Stimulated activated CD4-positive, alpha-beta T cell treated with anti-CD3 and anti-CD28 coated beads, Interleukin-15, amount 100 ng/mL, for 1 hour (primary cell): ENCODE measurements at places on chromosomes 13 and 19.

DNA sequence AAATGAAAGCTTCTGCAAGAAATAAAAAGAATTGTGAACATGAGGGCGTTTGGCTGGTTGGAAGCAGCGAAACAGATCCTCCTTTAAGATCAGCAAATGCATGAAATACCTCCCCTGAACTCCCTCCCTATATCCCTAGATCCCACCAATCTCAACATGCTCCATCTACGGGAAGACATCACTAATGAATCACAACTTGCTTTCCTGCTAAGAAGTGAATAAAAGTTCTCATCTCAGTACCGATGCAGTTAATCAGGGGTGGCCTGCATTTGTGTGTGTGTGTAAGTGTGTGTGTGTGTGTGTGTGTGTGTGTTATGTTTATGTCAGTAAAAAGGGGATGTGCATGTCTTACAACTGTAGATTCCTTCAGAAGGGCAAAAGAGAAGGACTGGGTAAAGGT is 238.7 kb downstream of the LIG4 start:
- DNase-seq: no peak

DNA sequence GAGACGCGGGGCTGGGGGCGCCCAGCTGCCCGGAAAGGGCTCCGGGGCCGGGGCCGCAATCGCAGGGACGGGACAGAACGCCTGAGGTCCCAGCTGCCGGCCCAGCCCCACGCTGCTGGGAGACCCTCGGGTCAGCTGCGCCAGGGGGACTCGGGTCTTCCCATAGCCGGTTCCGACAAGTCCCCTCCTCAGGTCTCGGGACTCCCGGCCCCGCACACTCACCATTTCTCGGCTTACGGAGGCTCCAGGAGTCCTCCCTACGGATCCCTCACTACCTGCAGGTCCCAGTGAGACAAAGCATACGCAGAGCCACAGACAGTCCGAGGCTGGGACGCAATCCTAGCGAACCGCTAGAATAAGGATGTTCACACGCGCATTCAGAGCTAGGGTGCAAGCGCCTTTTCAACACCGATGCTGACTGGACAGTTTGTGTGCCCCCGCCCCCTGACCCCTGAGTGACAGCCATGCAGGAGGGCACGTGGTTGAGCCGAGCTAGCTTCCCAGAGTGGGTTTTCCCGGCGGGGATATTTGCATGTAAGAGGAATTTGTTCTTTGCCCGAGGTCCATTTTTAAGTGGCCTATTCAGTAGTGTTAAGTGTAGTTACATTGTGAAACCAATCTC is 13.6 kb downstream of the ZNF490 start:
- DNase-seq: no peak

DNA sequence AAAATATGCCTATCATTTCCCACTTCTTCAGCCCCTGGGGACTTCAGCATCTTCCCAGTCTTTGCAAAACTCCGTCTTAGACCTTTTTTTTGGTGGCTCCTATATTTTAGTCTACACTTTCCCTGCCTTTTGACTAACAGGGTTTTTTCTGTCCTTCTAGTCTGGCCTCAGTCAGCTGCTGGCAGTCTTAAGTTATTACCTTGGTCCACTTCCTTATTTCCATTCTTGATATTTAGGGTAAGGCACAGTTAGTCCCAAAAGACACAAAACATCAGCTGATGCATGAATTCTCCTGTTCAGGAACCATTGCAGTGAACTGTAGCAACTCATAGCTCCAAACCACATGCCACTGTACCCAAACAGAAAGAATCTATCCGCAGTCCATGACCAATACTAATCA is 234.6 kb upstream of the RFC3 start:
- no peak for DNase-seq

- no peak for DNase-seq
Measured at GRCh38 chr13:38381890-38382289, 32.2 kb downstream of the UFM1 start.

GRCh38 chr13:33471204-33471603 is 185.6 kb upstream of the STARD13 start:
- no peak for DNase-seq

DNA sequence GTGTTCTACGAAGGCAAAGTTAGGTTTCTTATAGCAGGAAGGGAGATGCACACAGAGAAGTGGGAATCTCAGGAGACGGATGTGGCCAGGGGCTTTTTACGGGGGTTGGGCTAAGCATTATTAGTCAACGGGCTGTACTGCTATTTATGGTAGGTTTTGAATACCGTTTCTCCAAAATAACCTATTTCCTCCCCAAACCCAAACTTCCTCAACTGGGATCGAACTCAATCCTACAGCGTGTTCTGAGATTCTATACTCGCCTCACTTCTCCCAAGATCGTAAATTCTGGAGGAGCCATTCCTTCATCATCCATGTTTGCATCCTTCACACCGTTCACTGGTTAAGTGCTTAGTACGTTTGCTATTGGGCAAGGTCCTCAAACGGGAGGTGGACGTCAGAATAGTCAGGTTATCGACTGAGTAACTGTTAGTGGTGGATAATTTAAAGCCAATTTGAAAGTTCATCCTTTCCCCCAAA is 1.2 kb upstream of the TRIM13 start:
- no peak for DNase-seq

DNA sequence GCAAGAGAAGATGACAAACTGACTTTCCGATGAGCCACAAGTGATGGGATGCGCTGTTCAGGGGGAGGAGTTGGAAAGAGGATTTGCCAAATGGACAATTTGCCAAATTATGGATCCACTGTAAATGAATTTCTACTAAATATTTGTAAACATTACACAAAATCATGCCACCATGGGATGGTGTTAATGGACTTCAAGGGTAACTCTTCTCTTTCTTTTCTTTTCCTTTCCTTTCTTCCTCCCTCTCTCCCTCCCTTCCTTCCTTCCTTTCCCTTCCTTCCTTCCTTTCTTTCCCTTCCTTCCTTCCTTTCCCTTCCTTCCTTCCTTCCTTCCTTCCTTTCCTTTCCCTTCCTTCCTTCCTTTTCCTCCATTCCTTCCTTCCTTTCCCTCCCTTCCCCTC is 76.0 kb upstream of the PEG3 start:
- no peak for DNase-seq

DNA sequence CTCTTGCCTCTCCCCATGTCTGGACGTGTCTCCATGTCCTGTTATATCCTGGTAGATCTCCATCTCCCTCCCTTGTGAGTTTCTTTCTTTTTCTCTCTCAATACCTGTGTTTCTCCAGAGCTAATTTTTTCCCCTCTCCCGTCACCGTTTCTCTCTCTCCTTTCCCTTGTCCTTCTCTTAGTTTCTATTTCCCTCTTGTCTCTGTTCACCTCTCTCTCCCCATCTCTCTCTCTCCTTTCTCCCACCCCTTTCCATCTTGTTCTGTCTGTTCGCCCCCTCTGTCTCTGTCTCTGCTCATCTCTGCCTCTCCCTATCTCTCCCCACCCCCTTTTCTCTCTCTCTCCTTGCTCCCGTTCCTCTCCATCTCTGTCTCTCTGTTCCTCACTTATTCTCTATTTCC is 13.0 kb downstream of the SLC8A2 start:
- no peak for DNase-seq

DNA sequence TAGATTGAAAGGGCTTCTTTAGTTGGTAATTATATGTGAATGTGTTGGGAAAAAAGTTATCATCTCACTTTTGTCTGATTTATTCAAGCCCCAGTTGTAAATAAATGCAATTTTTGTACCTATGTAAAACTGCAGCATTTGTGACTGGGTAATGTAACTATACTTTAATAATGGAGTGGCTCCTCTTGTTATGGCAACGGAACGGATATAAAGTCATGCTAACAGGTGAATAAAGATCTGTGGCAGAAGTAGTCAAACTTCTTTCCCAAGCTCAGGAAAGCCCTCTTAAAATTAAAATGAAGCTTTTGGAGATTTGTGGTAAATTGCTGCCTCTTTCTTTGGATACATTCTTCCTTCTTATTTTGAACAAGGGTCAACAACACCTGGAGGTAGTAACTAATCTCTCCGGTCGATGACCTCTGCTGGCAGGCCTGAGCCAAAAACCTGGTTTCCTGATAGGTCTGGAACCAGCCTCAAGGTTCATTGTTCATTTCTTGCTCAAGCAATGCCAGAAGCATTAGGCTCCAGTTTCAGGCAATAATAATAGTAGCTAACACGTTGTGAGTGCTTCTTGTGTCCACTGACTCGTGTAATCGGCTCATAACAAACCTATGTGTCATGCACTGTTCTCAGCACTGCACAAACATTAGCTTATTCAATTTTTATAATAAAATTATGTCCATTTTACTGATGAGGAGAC is 313.4 kb upstream of the DACH1 start:
- DNase-seq: no peak

- DNase-seq: no peak
Measured at GRCh38 chr13:54383604-54384003, 1355.0 kb downstream of the OLFM4 start.

DNA sequence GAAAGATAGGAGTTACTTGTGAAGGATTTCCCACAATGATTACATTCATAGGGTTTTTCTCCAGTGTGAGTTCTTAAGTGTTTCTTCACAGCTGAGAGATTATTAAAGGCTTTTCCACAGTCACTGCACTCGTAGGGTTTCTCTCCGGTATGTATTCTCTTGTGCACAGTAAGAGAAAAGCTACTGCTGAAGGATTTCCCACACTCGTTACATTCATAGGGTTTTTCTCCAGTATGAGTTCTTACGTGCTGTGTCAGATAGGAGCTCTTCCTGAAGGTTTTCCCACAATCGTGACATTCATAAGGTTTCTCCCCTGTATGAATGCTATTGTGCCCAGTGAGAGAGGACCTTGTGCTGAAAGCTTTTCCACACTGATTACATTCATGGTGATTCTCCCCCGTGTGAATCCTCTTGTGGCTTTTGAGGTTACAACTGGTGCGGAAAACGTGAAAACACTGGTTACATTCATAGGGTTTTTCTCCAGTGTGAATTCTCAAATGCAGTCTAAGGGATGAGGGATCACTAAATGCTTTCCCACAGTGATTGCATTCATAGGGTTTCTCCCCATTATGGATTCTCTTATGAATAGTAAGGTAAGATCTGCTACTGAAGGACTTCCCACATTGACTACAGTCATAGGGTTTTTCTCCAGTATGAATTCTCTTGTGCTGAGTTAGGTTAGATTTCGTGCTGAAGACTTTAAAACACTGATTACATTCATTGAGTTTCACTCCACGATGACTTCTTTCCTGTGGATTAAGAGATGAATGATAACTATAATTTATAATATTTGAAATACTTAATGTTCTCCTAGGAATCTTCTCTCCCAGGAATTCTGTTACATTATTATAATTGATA is 20.6 kb downstream of the ZNF558 start:
- DNase-seq: no peak
